ENCODE measurements at places on chromosomes 7 and 10.

- no peak for DNase-seq
These were observed 36.7 kb downstream of the BTBD16 start for GRCh38 chr10:122307669-122308416.

DNA sequence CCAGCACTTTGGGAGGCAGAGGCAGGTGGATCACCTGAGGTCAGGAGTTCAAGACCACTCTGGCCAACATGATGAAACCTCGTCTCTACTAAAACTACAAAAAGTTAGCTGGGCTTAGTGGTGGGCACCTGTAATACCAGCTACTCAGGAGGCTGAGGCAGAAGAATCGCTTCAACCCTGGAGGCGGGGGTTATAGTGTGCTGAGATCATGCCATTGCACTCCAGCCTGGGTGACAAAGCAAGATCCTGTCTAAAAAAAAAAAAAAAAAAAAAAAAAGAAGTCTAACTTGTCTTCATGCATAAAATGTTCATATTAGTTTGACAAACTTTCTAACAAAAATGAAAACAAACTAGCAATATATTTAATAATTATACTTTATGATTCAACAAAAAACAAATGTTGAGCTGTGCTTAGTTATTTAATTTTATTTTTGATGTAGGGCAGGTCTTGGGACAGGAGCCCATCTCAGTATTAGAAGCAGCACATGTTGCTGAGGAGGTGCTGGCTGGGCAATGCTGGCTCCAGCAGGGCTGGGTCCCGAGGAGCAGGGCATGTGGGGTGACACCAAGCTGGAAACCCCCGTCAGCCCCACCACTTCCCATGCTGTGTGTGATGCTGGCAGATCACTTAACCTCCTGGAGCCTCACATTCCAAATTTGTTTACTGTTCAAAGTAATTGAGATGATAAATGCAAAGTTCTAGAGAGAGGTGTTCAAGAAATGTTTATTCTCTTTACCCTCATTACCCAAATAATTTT, 335.3 kb upstream of the KLF6 start:
- DNase-seq: no peak

GRCh38 chr7:132080467-132080866, 495.8 kb downstream of the PLXNA4 start:
- no peak for DNase-seq

- DNase-seq: no peak
These were observed 33.2 kb downstream of the KMT2C start for GRCh38 chr7:152402384-152403250.

- DNase-seq: no peak
These were observed 127.3 kb upstream of the ITGB1 start for GRCh38 chr10:33085313-33085833.

GRCh38 chr10:114703377-114704107, 45.5 kb upstream of the ABLIM1 start:
- peak; percentile 30 for DNase-seq

GRCh38 chr7:122166740-122167139, 22.7 kb upstream of the AASS start:
- DNase-seq: no peak

- no peak for DNase-seq
These were observed 26.9 kb downstream of the NUP205 start for GRCh38 chr7:135584362-135585353.

DNA sequence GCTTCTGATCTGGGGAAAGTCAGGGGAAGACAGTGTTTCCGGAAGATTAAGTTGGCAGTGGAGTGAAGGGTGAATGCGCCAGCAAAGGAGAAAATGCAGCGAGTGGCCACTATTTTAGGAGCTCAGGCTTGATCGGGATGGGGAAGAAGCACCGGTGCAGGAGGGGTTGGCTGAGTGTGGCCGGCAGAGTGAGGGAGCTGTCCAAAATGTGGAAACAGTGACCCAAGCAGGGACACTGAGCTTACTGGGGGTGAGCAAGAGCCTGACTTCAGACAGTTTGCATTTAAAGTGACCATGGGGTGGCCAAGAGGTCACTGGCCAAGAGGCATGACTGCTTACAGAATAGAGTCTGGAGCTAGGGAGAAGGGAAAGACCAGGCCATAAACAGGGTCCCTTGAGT, 79.3 kb downstream of the GOLGA7B start:
- DNase-seq: no peak

GRCh38 chr7:68840991-68841390, 757.3 kb upstream of the AUTS2 start:
- no peak for DNase-seq

- no peak for DNase-seq
These were observed 13.1 kb upstream of the SLC26A3 start for GRCh38 chr7:107816011-107816566.

DNA sequence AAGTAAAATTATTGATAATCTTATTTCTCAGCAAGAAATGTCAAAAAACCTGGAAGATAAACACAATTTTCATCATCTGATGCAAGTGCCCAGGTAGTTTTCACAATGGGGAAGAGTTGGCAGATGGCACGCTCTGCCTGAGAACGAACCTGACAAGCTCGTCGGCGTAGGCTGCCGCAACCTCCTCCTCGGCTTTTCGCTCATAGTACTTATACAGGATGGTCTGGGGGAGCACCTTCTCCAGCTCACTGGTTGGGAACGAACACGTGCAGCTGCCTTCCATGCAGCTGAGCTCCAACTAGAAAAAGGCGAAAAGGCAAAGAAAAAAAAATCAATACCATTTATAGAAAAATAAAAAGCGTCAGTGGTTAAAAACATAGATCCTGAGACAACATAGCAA, 68.9 kb downstream of the RNF216 start:
- DNase-seq: no peak

DNA sequence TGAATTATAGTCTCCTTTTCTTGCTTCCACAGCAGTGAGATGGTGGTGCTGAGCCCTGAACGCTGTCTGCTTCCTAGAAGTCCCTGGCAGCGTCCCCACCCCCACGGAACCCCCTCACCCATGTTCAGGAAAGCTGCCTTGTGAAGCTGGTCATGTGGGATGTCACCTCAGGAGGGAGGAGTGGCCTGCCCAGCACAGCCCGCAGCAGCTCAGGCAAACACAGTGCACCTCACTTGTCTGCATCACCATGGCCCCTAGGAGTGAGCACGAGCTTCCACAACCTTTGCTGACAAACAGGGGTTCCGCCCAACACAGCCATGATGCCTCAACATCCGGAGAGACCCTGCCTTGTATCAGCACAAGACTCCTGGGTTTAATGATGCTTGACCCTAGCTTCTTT, 508.9 kb downstream of the RPS24 start:
- no peak for DNase-seq

- no peak for DNase-seq
These were observed 35.7 kb downstream of the ITIH2 start for GRCh38 chr10:7738536-7739407.

DNA sequence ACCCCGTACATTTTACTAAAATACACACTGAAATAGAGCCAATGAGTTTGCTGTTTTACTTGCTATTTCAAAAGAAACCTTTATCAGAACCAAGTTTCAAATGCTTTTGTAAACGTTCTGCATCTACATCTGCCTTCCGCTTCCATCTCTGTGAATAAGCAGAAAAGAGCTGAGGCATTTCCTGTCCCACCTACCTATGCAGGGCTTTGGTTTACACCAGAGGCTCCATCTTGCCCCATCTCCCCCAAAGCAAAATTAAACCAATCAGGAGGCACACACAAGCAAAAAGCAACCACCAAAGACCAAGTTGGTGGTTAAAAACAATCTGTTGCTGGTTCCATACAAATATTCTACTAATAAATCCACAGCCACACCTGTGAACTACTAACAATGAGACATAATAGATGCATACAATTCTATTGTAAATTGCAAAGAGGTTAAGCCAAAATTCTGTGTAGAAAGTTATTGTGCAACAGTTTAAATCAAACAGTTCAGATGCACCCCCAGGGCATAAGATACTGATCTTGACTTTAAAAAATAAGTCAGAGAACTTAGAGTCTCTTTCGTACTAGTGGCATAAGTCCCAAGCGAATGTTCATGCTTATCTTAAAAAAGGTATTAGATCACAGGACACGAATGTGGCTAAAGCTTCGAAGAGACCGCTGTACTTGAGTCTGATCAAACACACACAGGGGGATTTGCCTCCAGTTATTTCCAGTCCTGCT, 83.9 kb downstream of the FGFR2 start:
- DNase-seq: no peak

DNA sequence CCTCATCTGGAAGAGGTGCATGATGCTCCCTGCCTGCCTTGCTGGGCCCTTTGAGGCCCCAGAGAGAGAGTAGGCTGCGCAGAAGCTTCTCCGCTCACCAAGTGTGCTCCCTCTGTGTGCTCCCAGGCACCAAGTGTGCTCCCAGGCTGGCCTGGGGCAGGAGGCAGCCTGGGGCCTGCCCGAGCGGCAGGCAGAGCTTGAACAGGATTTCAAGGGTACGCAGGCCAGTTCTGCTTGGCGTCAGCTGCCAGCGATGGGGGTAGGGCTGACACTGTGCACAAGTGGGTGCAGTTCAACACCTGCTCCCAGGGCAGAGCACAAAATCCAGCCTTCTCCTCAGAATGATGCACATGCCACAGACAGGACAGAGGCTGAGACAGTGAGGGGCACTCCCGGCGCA, 119.7 kb downstream of the FAM53B start:
- no peak for DNase-seq
